NCI-H1417 (cell line): ENCODE measurements at places on chromosomes 4 and X.

- no peak for DNase-seq
Measured at GRCh38 chr4:140271553-140271952, 101.9 kb upstream of the SCOC start.

DNA sequence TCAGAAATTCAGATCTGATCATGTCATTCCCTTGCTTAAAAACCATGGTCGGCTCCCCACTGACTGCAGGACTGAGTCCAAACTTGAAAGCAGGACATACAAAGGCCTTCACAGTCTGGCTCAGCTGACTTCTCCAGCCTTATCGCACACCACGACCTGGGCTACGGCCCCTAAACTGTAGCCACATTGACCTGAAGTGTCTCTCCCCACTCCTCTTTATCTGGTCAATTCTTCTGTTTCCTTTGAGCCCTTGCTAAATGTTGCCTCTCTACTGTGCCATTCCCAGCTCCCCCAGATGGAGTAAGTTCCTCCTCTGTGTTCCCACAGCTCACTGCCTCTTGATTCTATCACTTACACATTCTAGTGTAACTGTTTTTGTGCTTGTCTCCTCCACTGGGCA lies 60.5 kb upstream of the CITED1 start:
- no peak for DNase-seq

DNA sequence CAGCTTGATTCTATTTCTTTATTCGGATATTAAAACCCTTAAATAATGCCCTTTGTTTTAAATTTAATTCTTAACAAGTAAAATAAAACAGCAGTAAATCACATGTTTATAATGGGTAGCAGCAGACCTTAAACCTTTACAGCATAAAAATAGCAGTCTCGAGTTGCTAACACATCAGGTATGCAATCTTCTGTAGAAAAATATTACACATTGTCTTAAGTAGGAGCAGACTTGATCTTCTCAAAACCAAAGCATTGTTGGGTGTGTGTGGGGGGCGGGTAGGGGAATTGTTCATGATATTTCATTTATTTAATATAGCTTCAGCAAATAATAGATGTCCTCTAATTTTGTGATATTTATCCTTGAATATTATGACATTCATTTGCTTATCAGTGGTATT lies 331.4 kb downstream of the PCDH7 start:
- no peak for DNase-seq

DNA sequence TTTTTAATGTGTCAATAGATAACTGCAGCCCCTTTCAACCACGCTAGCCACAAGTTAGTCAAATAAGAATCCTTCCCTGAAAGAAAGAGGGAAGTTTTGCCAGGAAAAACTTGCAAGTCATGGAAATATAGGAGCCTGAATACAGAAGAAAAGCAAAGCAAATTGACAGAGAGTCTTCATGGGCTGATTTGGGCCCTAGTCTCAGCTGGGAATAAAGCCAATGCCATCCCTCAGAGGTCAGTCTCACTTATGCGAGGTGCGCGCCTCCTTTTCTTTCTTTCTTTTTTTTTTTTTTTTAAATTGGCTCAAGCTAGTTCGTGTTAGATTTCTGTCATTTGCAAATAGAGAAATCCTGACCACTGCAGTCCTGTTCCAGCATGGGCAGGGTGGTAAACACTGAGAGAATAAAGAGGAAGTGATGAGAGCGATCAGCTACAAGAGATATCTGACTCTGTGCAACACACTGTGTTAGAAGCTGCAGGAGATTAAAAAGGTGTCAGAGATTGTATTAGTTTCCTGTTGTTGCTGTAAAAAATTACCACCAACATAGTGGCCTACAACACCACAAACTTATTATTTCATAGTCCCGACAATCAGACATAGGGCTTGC lies 299.7 kb downstream of the LDB2 start:
- DNase-seq: no peak
